Occipital lobe (tissue), 3 donors: ENCODE measurements at places on chromosomes 5 and 9. TPM values are rescaled to one million over a fixed set of nuclear protein-coding genes. Genes with fewer than 3 reads are reported as not detected.

NR2F1-AS1 gene
- 109 TPM for total RNA-seq

FBP2 gene
- total RNA-seq, result not detected

ERAP2 gene
- total RNA-seq, result 10.9 TPM

IFNA2 gene
- not detected for total RNA-seq

PPP3R2 gene
- not detected for total RNA-seq

SLC36A3 gene
- total RNA-seq, result not detected

PCDHGB5 gene
- total RNA-seq, result 18.1 TPM

BNC2 gene
- 1.6 TPM for total RNA-seq

NPR3 gene
- 19.3 TPM for total RNA-seq

KCNV2 gene
- total RNA-seq, result not detected

RANBP3L gene
- 14.7 TPM for total RNA-seq
